ENCODE measurements at places on chromosomes 7 and 10.

DNA sequence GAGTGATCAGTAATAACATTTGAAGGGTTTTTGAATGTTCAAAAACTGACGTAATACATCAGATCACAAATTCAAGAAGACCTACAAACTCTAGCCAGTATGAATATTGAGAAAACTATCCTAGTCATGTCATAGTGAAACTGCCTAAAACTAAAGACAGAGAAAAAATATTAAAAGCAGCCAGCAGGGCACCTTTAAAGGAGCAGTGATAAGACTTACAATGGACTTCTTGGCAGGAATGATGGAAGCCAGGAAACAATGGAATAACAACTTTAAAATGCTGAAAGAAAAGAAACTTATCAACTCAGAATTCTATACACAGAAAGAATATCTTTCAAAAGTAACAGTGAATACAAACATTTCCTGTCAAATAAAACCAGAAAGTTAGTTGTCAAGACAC lies 78.3 kb upstream of the CTBP2 start:
- no peak overlapping the region for H3K27ac ChIP-seq
- no peak for DNase-seq
- H3K4me3 ChIP-seq, result no peak overlapping the region
- no peaks in the 10 kb centered on the region for H3K27me3 ChIP-seq

GRCh38 chr10:120656107-120656506 lies 195.1 kb upstream of the WDR11 start:
- no peaks in the 10 kb centered on the region for H3K4me1 ChIP-seq
- H3K36me3 ChIP-seq, result no peaks in the 10 kb centered on the region
- no peaks in the 10 kb centered on the region for H3K27me3 ChIP-seq
- no peak overlapping the region for H3K4me3 ChIP-seq
- no peak overlapping the region for H3K27ac ChIP-seq

GRCh38 chr7:50530766-50531165 lies 34.4 kb downstream of the DDC start:
- no peak overlapping the region for H3K4me3 ChIP-seq
- DNase-seq, result no peak
- no peaks in the 10 kb centered on the region for H3K36me3 ChIP-seq
- no peak overlapping the region for H3K27ac ChIP-seq
- no peaks in the 10 kb centered on the region for H3K27me3 ChIP-seq

DNA sequence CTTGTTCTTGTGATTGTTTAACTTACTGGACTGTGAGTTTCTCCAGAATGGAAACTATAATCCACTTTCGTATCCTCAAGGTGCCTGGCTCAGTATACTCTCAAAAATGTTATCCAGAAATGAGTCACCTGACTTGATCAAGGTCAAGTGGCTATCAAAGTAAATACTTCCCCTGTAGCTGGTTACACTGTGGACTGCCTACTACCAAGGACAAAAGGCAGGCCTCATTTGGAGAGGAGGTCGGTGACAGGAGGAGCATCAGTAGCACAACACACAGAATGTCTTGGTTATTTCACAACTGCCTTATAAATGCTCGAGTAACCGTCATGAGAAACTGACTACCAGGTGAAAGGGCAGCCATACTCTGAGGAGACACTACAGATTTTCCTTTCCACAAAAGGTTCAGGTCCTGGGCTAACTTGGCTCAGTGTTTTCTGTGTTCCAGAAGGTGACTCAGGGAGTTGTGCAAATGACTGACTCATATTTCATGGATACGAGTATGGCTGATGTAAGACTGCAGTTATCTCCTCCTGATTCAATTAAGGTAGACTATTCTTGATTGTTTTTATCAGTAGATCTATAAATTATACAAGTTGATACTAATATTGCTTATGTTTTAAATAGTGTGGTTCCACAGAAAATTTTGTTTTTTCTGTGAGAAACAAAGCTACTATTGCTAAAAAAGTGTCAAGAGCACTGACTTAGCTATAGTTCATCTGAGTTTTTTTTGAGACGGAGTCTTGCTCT lies 4.2 kb upstream of the CCNY start:
- H3K4me1 ChIP-seq, result peaks cover 54% of the 10 kb centered on the region
- no peak overlapping the region for H3K4me3 ChIP-seq
- H3K27ac ChIP-seq, result no peak overlapping the region
- no peaks in the 10 kb centered on the region for H3K36me3 ChIP-seq
- H3K27me3 ChIP-seq, result no peaks in the 10 kb centered on the region
